ENCODE measurements at places on chromosomes 16 and 17.

- DNase-seq = no peak
These were observed 1046.5 kb upstream of the RBFOX1 start for GRCh38 chr16:6286176-6286575.

- DNase-seq = no peak
These were observed 7.7 kb downstream of the NUBP1 start for GRCh38 chr16:10751291-10751697.

- DNase-seq = no peak
These were observed 417.0 kb downstream of the HS3ST3B1 start for GRCh38 chr17:14717859-14718258.

DNA sequence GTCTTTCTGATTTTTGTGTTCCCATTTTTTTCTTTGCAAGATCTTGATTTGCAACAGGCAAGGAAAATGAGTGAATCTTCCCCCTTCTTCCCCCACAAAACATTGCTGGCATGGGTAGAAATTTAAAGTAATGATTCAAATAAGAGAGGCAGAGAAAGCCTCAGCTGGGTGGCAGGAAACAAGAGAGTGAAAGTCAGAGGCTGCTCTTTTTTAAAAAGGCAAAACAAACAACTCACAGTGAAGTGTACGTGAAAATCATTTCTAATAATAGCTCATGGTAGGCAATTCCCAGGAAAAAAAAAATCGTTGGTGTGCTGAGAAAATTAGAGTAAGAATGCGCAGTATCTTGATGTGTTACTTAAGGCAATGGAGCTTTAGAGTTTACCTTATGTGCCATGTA is 229.5 kb downstream of the FTO start:
- no peak for DNase-seq

DNA sequence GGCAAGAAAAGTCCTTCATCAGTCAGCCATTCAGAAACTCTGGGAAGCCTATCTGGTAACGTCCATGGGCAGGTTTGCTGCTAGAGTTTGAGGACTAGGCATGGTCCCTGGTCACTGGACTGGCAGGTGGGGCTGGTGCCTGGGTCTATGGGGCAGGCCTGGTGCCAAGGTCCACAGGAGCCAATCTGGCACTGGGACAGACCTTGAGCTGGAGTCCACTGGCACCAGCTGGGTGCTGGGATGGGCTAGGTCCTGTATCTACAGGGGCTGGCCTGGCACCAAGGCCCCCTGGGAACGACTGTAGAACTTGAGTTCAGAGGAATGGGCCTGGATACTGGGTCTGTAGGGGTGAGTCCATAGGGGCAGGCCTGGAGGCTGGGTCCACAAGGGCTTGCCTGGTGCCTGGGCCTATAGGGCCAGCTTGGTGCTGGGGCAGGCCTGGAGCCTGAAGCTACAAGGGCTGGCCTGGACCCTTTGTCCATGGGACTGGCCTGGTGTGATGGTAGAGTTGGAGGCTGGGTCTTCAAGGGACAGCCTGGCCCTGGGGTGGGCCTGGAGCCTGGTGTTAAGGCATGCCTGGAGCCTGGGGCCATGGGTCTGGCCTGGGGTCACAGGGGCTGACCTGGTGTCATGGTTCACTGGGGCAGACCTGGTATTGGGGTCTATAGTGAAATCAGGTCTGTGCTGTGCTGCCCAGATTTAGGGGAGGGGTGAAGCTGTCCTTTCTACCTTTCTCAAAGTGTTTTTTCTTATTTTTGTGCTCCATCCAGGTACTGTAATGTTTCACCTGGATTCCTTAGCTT is 30.5 kb upstream of the NKD1 start:
- DNase-seq = no peak

- DNase-seq = no peak
These were observed 14.7 kb upstream of the PABPN1L start for GRCh38 chr16:88881007-88881615.

DNA sequence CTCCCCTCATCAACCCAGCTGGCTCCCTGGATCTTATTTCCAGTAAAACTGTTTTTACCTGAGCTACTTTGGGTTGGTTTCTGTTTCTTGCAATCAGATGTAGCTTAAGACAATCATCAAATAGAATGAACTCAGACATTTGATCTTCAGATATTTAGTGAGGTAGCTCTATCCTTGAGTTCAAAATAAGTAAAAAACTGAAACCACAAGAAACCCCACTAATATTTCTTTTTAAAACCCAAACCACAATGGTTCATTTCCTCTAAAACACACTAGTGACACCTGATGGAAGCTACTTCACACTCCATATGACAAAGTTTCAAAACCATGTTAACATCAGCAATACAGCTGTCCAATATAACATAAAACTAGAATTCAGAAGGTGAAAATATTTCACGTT is 37.8 kb downstream of the CACNG1 start:
- no peak for DNase-seq

DNA sequence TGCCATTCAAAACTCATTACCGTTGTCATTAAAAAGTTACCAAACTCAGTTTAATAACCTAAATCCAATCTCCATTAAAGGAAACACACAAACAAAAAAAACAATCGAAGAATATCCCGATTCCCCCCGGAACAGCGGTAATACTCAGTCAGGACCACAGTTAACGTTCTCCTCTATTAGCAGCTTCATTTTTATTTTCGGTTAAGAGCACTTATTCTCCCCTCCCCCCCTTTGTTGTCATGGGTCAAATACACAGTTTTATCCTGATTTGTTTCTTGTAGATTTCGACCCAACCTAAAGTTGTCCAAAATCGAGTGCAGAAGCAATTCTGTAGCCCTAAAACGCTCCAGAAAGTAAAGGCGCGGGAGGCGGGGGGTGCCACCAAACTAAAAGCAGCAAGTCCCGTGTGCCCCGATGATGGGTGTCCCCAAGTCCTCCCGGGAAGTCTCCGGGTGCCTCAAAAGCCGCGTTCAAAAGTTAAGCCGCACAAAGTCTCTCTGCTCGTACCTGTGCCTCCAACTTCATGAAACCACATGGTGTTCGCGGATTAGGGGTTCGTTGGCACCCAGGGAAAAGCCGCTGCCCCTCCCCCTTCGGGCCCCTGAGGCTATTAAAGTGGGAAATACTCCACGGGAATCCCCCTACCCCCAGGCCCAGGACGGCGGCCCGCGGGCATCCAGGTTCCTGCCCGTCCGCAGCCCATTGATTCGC is 996 bp downstream of the SUMO2 start:
- DNase-seq = no peak

DNA sequence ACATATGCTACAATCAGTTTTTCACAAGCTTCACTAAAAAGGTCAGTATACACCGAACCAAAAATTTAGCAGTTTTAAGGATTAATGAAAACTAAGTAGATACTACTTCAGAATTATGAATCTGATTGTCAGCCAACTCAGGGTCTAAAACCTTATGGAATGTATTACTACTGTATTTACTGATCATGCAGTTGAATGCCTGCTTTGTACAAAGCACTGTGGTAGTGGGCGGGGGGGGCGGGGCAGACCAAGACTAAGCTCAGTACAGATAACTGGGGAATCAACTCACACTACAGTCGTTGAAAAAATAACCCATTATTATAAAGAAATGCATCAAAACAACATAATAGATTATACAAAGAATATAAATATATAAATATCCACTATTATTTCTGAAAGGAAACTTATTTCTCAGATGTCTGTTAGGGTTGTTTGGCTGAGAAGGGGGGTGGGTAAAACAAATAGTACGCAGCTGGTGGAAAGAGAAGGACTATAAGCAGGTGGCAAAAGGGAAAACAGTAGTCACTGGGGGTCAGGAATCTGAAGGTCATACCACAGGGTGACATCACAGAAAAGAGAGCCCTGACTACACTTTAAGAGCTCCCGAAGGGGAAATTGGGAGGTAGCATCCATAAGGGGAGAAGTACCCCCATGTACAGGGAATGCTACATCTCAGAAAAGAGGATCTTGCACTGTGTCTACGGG is 109.4 kb upstream of the AXIN2 start:
- no peak for DNase-seq

GRCh38 chr17:38654411-38655398 is 20.1 kb downstream of the EPOP start:
- no peak for DNase-seq

DNA sequence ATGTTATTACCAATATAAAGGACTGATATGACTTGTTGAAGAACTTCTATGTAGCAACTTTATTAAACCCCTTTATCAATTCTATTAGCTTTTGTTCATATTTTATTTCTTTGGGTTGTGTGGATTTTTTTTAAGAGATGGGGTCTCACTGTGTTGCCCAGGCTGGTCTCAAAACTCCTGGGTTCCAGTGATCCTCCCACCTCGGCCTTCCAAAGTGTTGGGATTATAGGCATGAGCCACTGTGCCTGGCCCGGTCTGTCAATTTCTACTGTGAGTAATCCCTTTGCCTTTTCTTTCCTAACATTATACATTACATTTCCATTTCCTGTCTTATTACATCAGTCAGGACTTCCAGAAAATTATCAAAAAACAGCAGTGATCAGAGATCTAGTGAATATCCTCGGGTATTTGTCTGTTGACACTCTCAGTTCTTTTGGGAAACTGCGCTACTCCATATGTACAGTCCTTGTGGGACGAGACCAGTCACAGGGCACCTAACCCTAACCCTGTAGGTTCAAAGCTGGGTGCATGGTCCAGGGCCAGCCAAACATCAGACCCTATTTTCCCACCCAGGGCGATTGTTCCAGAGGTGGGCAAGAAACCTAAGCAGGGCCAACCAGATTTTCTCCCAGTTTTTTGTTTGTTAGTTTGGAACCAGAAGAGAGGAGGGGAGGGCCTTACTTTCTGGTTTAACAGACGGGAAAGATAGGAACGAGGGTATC is 1.7 kb upstream of the SLC47A1 start:
- DNase-seq = no peak

- DNase-seq = no peak
These were observed 175.6 kb downstream of the SOX9 start for GRCh38 chr17:72296456-72296855.

GRCh38 chr17:57595947-57596695 is 149.0 kb downstream of the CCDC182 start:
- DNase-seq = no peak

GRCh38 chr17:2406271-2406902 is 5.5 kb upstream of the MNT start:
- DNase-seq = no peak

- no peak for DNase-seq
These were observed 33.3 kb upstream of the DYNLRB2 start for GRCh38 chr16:80507538-80507937.

DNA sequence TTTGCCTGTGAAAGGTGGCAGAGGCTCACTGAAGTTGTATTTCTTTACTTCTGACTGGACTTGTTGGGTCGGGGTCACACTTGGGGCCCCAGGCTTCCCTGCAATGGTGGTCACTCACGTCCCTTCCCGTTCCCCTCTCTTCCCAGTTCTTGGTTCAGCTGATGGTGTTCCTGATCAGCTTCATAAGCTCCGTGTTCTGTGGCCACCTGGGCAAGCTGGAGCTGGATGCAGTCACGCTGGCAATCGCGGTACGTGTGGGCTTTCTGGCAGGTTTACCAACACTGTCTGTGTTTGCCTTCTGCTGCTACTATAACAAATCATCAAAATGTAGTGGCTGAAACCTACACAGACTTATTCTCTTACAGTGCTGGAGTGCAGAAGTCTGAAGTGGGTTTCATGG is 8.6 kb downstream of the SLC47A1 start:
- DNase-seq = no peak

GRCh38 chr16:25073854-25074253 is 37.7 kb upstream of the LCMT1 start:
- DNase-seq = no peak

GRCh38 chr16:15770512-15770911 is 86.3 kb downstream of the MYH11 start:
- DNase-seq = no peak

DNA sequence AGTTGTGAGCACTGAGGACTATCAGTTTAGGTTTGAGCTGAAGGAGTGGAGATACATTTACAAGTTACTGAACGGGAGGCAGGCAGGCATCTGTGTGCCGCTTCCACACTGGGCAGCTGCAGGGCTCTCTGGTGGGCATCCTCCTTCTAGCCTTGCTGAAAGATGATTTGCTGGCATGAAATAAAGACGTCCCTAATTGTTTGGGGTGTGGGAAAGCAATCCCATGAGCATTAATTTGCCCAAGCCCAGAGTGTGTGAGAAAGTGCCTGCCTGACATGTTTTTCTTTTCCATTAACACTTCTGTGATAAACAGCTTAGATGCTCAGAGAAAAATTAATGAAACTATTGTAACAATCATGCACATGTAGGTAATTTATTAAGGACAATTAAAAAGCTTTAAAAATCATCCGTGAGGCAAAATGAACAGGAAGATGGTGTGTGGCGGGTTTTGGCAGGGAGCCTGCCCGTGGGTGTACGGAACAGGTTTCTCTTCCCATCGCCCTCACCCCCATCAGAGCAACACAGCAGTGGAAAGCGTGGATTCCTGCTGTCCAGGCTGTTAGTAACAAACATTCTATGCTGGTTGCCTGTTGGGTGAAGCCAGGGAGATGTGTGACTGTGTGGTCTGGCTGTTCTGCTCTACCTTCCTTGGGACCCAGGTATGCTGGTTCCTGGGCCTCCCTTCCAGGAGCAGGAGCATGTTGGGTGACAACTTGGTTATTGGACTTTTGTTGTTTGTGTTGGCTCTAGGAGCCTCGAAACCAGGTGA is 191.9 kb downstream of the MSI2 start:
- DNase-seq = no peak

DNA sequence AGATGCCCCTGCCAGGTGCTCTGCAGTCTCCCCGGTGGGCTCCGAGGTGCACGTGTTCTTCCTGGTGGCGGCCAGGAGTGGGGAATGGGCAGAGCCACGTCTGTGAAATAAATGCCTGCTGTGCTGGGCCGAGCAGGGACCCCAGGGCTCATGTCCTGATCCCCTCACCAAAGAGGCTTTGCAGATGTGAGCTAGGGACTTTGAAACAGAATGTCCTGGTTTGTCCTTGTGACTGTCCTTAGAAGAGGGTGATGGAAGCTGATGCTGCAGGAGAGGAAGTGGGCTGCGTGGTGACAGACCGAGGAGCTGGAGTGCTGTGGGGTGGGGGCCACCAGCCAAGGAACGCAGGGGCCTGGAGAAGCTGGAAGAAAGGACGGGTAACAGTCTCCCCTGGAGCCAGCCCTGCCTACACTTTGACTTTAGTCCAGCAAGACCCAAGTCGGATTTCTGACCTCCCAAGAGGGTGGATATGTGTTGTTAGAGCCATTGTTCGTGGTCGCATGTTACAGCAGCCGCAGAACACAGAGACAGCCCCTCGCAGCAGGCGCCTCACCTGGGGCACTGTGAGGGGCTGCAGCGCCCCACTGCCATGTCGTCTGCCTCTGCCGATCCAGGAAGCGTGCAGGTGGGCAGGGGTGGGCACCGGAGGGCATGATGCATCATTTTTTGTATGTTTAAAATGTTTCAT is 217.9 kb upstream of the CIBAR2 start:
- DNase-seq = no peak

GRCh38 chr17:50771991-50772785 is 4.9 kb upstream of the ANKRD40CL start:
- no peak for DNase-seq

DNA sequence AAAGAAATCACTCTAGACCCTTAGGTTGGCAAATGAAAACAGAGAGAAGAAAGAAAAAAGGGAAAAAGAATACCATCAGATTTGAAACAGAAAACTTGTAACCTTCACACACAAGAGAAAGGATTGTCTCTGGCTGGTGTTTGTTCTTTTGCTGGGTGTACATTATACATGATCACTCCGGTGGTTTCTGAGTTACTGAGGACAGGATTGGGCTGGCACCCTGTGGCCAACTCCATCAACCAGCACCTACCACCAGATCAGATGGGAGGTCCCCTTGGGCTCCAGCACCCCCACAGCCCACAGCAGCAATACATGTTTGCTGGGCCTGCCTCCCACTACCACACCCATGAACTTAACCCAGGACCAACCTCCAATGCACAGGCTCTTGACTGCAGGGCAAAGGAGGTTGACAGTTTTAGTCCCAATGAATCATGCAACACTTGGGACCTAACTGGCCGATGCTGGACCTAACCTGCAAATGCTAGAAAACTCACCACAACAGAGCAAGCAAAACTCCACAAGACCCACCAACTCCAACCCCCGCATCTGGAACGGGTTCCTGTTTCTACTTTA is 308.3 kb downstream of the SOX9 start:
- no peak for DNase-seq
